ENCODE measurements at places on chromosomes 11 and 22.

DNA sequence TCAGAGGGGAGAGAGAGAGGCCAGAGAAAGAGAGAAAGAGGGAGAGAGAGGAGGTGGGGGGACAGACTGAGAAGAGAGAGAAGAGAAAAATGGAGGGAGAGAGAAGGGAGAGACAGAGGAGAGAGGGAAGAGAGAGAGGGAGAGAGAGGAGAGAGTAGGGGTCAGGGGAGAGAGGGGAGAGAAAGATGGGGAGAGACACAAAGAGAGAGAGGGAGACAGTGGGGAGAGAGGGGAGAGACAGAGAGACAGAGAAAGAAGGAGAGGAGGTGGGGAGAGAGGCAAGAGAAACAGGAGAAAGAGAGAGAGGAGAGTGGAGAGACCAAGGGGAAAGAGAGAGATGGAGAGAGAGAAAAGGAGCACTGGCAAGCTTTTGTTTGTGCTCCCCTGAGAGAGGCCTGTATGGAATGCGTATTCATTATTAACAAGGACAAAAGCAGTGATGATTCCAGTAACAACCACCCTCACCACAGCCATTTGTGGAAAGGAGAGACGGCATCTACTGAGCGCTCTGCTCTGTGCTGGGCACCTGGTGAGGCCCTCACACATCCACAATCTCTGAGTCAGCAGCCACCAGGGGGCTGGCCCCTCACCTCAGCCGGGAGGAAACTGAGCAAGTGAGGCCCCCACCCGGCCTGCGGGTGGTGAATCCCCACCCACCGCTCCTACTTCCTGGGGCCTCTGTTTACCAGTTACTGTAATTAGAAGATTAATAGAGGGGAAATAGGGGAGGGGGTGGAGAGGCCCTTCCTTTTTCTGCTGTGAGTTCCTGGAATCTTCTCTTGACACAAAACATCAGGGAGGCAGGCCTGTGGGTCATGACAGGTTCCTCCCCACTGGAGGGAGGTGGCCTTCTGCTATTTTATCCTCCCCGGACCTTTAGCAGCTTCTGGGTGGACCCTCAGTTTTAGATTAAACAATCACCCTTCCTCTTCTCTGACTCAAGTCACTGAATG, 14.6 kb upstream of the MIAT start:
- peak; percentile 81 for DNase-seq

DNA sequence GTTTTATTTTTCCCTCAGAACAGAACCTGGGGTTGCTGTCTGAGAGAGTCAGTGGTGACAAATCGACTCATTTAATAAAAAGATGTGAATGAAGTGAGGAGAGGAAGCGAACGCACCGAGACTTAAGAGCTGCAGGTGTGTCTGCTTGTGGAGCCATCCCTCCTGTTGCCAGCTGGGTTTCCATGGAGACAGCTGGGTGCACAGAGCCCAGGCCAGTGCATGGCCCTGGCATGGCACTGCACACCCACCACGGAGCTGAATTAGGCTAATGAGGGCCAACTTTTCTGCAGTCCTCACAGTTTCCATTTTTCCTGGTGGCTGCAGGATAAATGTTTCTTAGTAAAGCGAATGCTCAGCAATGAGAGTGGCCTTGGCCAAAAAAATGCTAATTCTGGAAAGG, 750.2 kb downstream of the OPCML start:
- DNase-seq, result no peak

DNA sequence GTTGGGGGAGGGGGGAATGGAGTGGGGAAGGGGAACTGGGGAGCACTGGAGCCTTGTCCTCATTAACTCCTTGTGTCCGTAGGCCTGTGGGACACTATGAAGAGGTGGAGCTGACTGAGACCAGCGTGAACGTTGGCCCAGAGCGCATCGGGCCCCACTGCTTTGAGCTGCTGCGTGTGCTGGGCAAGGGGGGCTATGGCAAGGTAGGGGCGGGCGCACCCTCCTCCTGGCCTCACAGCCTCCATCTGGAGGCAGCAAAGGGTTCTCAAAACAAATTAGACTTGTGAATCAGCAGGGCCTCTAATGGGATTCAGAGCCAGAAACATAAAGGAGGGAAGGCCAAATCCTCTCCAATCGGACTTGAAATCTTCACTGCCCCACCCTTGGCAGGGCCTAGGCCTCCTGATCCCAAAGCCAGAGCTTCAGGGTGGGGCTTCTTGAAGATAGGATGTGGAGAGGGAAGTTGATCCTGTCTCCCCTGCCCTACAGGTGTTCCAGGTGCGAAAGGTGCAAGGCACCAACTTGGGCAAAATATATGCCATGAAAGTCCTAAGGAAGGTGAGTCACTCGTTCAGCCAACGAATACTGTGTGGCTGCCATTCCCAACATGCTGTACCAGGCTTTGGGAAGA, 859 bp downstream of the RPS6KB2 start:
- no peak for DNase-seq

GRCh38 chr11:32450372-32450771, 15.0 kb upstream of the WT1 start:
- DNase-seq, result no peak

DNA sequence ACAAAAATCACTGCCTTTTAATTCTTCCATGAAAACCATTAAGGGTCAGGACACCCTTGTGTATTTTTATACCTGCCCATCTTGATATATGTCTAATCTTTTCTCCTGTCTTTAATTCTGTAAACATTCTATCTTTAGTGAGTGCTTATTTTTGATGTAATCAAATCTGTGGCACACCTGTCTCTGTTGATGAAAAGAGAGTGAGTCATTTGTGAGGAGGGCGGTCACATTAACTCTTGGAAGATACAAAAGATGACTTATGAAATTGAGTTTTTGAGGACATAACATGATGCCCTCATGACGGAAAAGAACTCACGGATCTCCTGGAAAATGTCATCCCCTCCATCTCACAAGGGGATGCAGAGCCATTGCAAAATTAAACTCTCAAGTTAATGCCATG, 206.5 kb upstream of the PGR start:
- no peak for DNase-seq

GRCh38 chr22:26656891-26657851, at the start of gene MIAT:
Gene MIAT, plus strand, starts transcription at chr22:26657588.
- peak; percentile 52 for DNase-seq

GRCh38 chr11:61923166-61924063, 6.0 kb upstream of the RAB3IL1 start:
- DNase-seq, result no peak

DNA sequence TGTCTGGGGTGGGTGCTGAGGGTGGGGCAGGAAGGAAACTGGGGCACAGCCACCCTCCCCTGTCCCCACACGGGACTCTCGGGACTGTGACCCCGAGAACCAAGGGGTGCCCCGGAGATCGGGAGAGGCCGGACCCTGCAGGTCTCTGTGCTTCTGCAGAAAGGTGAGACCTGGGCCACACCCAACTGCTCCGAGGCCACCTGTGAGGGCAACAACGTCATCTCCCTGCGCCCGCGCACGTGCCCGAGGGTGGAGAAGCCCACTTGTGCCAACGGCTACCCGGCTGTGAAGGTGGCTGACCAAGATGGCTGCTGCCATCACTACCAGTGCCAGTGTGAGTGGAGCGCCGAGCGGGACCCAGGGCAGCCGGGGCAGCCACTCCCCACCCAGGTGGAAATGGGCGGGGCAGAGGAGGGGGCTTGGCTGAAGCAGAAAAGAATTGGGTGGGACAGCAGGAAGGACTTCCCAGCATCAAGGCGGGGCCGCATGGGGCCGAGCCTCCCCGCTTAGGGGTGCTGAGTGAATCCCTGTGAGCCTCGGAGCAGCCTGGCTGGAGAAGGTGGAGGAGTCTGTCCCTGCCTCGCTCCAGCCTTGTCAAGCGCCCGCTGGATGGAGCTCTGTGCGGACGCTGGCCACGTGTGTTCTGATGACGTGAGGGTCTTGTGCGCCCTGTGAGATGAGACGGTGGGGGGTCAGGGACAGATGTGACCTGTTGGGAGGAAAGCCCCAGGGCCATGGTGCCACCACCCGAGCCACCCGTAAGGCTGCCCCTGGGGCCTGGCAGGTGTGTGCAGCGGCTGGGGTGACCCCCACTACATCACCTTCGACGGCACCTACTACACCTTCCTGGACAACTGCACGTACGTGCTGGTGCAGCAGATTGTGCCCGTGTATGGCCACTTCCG, 29.3 kb upstream of the MUC5B start:
- no peak for DNase-seq
